ENCODE measurements at places on chromosomes 12 and 14. TPM values are rescaled to one million over a fixed set of nuclear protein-coding genes. Genes with fewer than 3 reads are reported as not detected.

Gene DHRS2
- total RNA-seq = not detected

Gene MYRFL
- total RNA-seq = not detected

Gene ANAPC7
- total RNA-seq = 50.2 TPM

Gene OVCH1
- 0.13 TPM for total RNA-seq

Gene IGF1
- 1.4 TPM for total RNA-seq

Gene PLXNC1
- 2.1 TPM for total RNA-seq

Gene DEPDC4
- 0.13 TPM for total RNA-seq

Gene SOX5
- not detected for total RNA-seq

Gene CLEC6A
- not detected for total RNA-seq

Gene HCAR2
- total RNA-seq = not detected

Gene VRTN
- total RNA-seq = not detected

Gene ADAM21
- 0.97 TPM for total RNA-seq

Gene GPR84
- total RNA-seq = not detected

Gene CLEC1A
- total RNA-seq = not detected

Gene KRT6C
- total RNA-seq = not detected

Gene DGLUCY
- total RNA-seq = 28.5 TPM

Gene GNB3
- total RNA-seq = 3.2 TPM

Gene CCDC92
- total RNA-seq = 13.2 TPM

Gene GALNT16
- 1.4 TPM for total RNA-seq

Gene CABP1
- not detected for total RNA-seq

Gene TGM1
- total RNA-seq = 1.3 TPM

Gene TMEM52B
- not detected for total RNA-seq

Gene INHBE
- total RNA-seq = 0.76 TPM

Gene RFLNA
- total RNA-seq = 4.9 TPM

Gene PTGDR
- total RNA-seq = not detected

Gene RTRAF
- total RNA-seq = 99.9 TPM

Gene FAM181A
- total RNA-seq = not detected

Gene CD4
- total RNA-seq = not detected

Gene LRCOL1
- not detected for total RNA-seq

Gene CIROP
- not detected for total RNA-seq

Gene OR11H7
- total RNA-seq = not detected

Gene ASPG
- total RNA-seq = not detected

Gene TAS2R19
- 2.6 TPM for total RNA-seq

Gene TC2N
- total RNA-seq = under 0.01 TPM

Gene ZFHX2
- not detected for total RNA-seq

Gene ITGA7
- 7.2 TPM for total RNA-seq

Gene NEDD8
- total RNA-seq = 161 TPM

Gene ANHX
- total RNA-seq = not detected

Gene OASL
- total RNA-seq = 0.54 TPM

Gene SPX
- 0.63 TPM for total RNA-seq

Gene GDF3
- not detected for total RNA-seq

Gene DTX1
- not detected for total RNA-seq

Gene ANGEL1
- total RNA-seq = 7.3 TPM

Gene TDP1
- total RNA-seq = 16.3 TPM

Gene RFX4
- total RNA-seq = not detected

Gene CCDC196
- total RNA-seq = not detected

Gene ADAMTS20
- total RNA-seq = not detected

Gene MMP14
- total RNA-seq = 475 TPM

Gene RAB5B
- total RNA-seq = 58.6 TPM

Gene PA2G4
- 120 TPM for total RNA-seq

Gene NKX2-8
- not detected for total RNA-seq

Gene ISCA2
- total RNA-seq = 22.9 TPM

Gene LPAR5
- not detected for total RNA-seq

Gene CMKLR1
- total RNA-seq = 2.9 TPM

Gene ATF7IP
- 17.7 TPM for total RNA-seq

Gene GSG1
- 1.3 TPM for total RNA-seq
